Liver (tissue), 10 donors: ENCODE measurements at places on chromosomes 7 and 10. TPM values are rescaled to one million over a fixed set of nuclear protein-coding genes. Genes with fewer than 3 reads are reported as not detected.

DNA sequence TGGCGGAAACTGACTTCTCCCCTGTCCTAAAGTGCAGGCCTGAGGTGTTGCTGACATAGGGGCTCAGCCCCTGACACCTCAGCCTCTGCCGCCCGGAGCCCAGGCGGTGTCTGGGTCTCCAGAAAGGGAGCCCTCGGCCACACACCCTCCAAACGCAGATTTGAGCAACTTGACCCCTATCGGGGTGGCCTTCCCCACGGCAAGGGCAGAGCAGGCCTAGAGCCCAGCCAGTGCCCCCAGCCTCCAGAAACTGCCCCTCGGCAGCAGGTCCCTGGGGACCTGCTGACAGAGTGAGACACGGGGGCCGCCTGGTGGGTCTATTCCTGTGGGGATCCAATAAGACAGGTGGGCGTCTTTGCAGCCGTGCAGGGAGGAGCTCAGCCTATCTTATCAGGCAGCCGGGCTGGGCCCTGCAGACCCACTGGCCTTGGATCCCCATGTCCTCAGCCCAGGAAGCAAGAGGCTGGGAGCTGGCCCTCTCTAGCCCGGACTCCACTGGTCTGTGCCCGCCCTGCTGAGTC lies 11.0 kb downstream of the TMEM184A start:
- DNase-seq: no peak

CACNB2 gene
- total RNA-seq: 1.0 TPM

DNA sequence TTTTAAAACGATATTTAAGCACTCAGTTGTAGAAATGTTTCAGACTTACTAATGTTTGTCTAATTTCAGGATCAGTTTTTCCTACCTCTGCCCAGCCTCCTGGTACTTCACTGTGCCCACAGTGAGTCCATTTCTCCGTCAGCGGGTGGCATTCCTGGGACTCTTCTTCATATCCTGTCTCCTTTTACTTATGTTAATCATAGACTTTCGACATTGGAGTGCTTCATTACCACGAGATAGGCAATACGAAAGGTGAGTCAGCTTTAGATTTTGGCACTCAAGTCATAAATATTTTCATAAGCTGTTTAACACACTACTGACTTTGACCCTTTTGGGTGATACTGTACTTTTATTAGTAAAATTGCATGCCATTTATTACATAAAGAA lies 2.1 kb downstream of the ENTPD7 start:
- no peak for DNase-seq

DNA sequence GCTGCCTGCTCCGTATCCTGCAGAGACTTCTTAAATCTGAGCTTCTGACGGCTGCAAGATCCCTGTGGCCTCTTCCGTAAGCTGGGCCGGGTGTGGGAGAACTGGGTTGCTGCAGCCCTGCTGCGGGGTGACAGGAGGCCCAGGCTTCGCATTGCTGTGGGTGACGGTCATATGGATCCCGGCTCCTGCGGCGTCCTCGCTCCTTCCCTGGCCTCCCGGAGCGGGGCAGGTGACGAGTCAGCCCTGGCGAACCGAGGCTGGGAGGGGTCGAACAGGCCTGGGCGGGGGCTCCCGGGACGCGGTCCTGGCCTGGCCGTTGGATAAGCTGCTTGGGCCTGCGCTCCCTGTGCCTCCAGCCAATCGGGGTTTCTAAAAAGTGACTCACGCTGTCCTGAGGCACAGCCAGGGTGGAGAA lies 7.8 kb upstream of the UBE2D1 start:
- DNase-seq: no peak
